ENCODE measurements at places on chromosomes 12 and 14.

GRCh38 chr14:102927346-102927877, 4.9 kb downstream of the AMN start:
- no peak for DNase-seq

DNA sequence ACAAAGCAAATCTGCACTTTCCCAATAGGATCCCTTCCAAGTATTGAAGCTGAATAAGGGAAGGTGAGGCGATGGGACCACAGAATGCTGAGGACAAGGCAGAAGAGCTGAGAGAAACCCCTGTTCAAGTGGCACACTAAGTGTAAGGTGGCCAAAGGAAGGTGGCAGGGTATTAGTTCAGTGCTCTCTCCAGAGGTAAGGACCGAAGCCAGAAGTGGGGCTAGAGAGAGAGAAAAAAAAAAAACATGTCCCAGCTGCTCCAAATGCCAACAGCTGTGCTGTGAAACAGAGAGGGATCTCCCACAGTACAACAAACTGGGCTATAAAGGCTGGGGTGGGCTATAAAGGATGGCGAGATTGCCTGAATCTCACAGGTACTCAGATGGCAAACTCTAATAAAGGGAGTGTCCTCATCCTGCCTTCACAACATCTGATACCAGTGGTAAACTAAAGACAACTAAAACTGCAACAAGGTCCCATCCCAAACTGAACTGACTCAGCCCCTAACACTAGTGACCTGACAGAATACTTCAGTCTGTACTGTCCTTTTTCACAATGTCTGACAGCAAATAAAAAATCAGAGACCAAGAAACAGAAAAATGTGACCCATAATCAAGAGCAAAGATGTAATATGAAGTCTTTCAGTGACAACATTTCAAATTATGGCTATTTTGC, 47.9 kb downstream of the CDK17 start:
- no peak for DNase-seq

DNA sequence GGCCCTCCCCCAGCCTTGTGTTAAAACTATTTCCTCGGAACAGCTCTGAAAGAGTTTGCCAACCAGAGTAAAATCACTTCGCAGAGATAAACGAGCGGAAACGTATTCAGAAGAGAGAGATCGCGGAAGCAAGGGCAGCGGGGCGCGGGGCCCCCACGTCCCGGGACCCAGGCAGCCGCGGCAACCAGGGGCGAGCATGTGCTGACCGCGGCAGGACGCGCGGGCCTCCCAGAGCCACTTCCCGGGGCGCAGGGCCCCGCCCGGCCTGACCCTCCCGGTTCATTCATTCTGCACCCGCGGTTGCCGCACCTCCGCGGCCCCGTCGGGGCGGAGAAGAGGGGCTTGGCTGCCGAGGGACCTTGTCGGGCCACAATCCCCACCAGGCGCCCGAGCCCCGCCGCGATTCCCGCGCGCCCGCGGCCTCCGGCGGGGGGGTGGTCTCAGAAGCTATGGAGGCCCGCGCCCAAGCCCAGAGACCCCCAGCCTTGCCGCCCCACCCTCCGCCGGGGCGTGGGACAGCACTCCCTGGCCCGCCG, 598 bp downstream of the UBE2N start:
- no peak for DNase-seq

- no peak for DNase-seq
Measured at GRCh38 chr14:89411976-89412375, 5.1 kb downstream of the FOXN3 start.

GRCh38 chr12:41972598-41972997, 172.1 kb downstream of the GXYLT1 start:
- no peak for DNase-seq

GRCh38 chr14:104278214-104278534, 139.8 kb downstream of the KIF26A start:
- no peak for DNase-seq

- no peak for DNase-seq
Measured at GRCh38 chr12:48696626-48697025, 14.6 kb upstream of the KANSL2 start.

- DNase-seq: no peak
Measured at GRCh38 chr14:63474111-63474510, 69.1 kb downstream of the PPP2R5E start.

GRCh38 chr12:19248929-19249602, 119.5 kb downstream of the PLEKHA5 start:
- no peak for DNase-seq

GRCh38 chr12:131607658-131608447, 103.0 kb upstream of the SFSWAP start:
- DNase-seq: no peak

- no peak for DNase-seq
Measured at GRCh38 chr12:102633981-102634605, 153.7 kb upstream of the IGF1 start.

GRCh38 chr14:59060841-59061240, 127.6 kb upstream of the DAAM1 start:
- no peak for DNase-seq

DNA sequence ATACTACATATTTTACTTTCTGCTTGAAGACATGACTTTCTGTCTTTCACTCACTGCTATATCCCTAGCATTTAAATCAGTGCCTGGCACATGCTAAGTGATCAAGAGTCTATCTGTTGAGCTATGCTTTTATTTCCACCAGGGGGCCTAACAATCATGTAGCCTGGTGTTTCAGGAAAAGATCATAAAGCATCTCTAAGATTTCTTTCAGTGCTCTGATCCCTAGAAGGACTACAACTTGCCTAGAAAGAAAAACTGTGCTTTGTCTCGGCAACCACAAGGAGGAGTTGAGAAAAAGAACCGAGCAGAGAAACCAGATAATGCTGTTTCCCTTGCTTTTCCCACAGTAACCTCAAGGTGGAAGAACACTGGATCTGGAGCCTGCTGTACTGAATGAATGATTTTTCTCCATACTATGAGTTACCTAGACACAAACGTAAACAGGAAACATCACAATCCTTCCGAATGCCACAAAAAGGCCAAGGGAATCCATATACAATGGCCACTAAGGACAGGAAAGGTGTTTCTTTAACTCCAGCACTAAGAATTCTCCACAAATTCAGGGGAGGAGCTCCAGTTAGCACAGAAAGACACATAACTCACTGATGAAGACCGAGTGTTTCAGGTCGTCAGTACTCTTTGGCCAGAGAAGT, 1.2 kb downstream of the CRY1 start:
- no peak for DNase-seq

DNA sequence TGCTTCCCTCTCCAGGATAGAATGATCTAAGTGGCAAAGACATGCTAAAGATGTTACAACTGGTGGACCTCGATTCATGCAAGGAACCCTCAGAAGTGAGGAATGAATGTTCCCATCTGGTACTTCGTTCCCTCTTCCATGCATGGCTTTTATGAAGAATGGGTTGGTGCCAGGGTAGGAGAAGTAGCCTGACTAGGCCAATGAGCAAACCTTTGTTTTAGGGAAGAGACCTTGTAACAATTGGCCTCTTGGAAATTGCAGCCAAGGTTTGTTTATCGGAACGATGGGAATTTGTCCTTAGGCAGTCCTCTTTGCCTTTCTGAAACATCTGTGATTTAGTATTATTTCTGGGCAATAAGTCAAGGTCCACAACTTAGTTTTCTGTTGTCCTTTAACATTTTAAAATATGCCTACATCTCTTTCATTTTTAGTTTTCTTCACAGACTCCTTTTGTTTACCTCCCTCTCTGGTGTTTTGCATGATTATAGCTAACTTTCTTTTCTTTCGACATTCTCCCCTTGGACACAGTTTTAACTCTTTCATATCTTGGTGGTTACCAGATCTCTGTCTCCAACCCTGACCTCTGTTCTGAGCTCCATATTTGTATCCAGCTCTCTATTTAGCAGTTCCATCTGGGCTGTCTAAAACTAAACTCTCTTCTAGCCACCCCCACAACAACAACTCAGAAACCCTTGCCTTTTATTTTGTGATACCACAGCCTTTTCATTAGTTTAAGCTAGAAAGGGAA, 70.0 kb downstream of the DIP2B start:
- no peak for DNase-seq

- no peak for DNase-seq
Measured at GRCh38 chr12:2295941-2296461, 243.2 kb downstream of the CACNA1C start.
